Adrenal gland (tissue), 19 donors: ENCODE measurements at places on chromosomes 5 and 9. TPM values are rescaled to one million over a fixed set of nuclear protein-coding genes. Genes with fewer than 3 reads are reported as not detected.

GRCh38 chr9:35675732-35676392, 2.1 kb downstream of the CA9 start:
- peaks cover 9% of the 10 kb centered on the region for H3K4me1 ChIP-seq
- no peak overlapping the region for H3K4me3 ChIP-seq
- no peaks in the 10 kb centered on the region for H3K36me3 ChIP-seq
- no peak for DNase-seq
- no peaks in the 10 kb centered on the region for H3K27me3 ChIP-seq

- no peak for DNase-seq
- H3K27ac ChIP-seq, result no peak overlapping the region
- H3K36me3 ChIP-seq, result no peaks in the 10 kb centered on the region
- H3K27me3 ChIP-seq, result peaks cover 13% of the 10 kb centered on the region
- H3K4me1 ChIP-seq, result no peaks in the 10 kb centered on the region
- no peak overlapping the region for H3K4me3 ChIP-seq
These were observed 128.9 kb downstream of the BARX1 start for GRCh38 chr9:93826209-93826608.

DNA sequence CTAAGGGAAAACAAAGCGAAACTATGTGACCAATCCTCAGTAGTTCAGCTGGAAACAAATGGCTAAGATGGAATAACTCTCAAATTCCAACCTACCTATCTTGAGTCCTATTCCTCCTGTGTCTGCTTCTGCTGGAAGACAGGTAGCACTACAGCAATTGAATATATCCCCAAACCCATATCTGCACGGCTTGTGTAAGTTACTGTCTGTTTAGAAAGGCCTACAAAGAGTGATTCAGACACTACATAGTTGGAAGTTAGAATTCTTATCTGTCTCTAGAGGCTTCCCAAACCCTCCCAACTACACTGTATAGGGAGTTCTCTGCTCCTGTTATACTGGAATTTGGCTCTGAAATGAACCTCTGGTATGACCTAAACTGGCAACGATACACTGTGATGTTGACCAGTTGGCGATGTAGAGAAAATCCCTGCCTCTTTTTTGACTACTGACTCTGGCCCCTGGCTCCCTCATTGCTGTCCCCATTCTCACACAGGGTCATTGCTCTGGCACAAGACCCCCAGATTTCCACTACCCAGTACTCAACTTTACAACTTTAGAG, 22.6 kb upstream of the NADK2 start:
- H3K27ac ChIP-seq, result no peak overlapping the region
- no peaks in the 10 kb centered on the region for H3K36me3 ChIP-seq
- H3K4me3 ChIP-seq, result no peak overlapping the region

DNA sequence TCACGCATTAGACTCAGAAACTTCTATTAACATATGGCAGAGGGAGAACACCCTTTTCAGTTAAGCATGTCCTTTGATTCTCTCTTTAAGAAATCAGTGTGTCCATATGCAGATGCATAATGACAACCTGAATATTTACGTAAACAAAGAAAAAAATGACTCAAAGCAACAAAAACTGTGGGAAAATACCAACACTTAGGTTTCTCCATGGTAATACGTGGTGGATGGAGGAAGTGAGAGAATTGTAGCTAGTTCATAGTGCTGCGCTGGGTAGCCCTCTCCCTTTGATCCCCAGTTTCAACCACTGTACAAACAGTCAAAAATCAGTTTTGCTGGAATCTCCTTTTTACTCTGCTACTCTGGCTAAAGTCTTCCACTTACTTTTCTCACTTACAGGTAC, 2.0 kb upstream of the MAP3K1 start:
- H3K27me3 ChIP-seq, result no peaks in the 10 kb centered on the region
- peaks cover 8% of the 10 kb centered on the region for H3K4me1 ChIP-seq
- no peak overlapping the region for H3K4me3 ChIP-seq
- DNase-seq, result no peak
- no peaks in the 10 kb centered on the region for H3K36me3 ChIP-seq

MVB12B gene
- 17.9 TPM for total RNA-seq

FER gene
- 29.5 TPM for total RNA-seq

C5orf46 gene
- total RNA-seq, result not detected

IL9 gene
- total RNA-seq, result not detected
